Vagina (tissue), 2 donors: ENCODE measurements at places on chromosomes 1 and 21.

GRCh38 chr1:12309783-12310742, 80.2 kb downstream of the VPS13D start:
- DNase-seq, result no peak

DNA sequence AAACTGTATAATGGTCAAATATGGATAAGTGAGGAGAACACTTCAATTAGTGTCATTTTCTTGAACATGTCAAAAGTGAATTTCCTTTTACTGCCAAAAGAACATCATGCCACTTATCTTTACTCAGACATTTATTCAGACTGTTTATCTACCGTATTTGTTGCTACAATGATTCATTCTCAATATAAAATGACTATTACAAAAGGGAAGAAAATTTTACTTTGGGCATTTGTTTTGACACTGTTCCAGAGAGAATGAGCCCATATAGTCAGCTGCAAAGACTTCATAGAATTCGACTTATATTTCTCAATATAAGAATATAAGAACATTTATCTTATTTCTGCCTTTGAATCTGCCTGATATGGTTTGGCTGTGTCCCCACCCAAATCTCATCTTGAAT, 1699.1 kb downstream of the BRINP3 start:
- no peak for DNase-seq

GRCh38 chr1:220750131-220750515, 2.0 kb downstream of the MTARC2 start:
- DNase-seq, result no peak

DNA sequence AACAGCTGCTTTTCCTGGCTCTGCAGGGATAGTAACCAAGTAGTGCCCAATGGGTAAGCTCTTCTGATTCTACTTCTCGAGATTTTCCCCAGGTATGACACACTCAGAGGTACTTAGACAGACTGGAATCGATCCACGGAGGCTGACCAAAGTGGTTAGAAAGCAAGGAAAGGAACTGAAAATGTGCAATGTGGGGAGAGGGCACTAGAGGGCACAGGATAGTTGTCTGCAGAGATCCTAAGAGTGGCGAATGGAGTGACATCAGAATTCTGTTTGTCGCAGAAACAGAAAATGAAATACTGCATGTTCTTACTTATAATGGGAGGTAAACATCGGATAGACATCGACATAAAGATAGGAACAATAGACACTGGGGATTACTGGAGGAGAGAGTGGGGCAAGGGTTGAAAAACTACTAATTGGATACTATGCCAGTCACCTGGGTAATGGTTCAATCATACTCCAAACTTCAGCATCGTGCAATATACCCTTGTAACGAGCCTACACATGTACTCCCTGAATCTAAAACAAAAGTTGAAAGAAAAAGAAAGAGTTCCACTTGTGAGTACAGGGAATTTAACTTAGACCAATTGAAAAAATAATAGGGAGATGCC, 23.3 kb downstream of the CYP2J2 start:
- no peak for DNase-seq

DNA sequence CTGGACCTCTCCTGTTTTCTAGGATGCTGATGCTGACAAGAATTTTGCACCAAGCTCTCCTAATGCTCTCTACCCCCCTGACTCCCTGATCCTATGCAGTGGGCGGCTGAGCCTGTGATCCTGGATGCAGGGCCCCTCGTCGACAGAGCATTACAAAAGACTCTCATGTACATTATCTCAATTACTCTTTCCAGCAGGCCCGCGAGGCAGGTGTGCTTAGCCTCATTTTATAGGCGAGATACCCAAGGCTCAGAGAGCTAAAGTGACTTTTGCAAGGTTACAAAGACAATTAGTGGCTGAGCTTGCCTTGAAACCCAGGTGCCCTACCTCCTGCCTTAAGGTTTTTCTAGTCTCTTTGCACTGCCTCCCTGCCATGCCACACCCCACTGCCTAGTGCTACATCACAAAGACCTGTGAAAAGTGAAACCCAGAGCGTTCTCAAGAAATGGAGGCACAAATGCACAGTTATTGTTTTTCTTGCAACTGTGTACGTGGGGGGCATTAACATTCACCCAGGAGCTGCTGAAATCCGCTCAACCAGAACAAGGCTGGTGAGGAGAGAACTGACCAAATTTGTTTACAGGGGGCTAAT, 10.0 kb upstream of the C8A start:
- no peak for DNase-seq

- DNase-seq, result no peak
Measured at GRCh38 chr1:196393282-196393681, 215.0 kb downstream of the KCNT2 start.
